ENCODE measurements at places on chromosomes 5 and 9.

DNA sequence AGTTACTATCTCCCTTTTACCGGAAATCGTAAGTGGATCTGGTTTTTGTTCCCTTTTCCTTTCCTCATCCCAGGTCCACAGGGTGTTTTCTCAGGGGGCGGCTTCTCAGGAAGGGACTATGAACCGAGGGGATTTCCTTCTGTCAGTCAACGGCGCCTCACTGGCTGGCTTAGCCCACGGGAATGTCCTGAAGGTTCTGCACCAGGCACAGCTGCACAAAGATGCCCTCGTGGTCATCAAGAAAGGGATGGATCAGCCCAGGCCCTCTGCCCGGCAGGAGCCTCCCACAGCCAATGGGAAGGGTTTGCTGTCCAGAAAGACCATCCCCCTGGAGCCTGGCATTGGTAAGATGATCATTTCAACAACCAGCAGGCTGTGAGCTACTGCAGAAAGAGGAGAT, 75.8 kb downstream of the GOLPH3 start:
- DNase-seq, result no peak

GRCh38 chr9:79583952-79584654, 12.3 kb downstream of the TLE4 start:
- no peak for DNase-seq

DNA sequence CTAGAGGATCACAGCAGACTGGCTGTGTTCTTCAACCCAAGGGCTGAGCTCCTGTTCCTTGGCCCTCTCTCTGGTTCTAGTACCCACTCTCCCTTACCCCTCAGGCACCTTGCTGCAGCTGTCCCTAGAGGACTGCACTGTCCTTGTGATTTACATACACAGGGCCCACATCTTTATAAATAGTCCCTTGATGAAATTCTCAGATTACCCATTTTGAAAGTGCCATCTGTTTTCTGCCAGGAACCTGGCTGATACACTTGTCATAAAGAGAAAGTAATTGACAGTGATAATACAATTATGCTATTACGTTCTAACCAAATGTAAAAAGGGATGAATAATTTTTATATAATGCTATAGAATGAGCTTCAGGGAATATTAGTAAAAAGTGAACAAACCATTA, 16.5 kb upstream of the SPARC start:
- DNase-seq, result no peak

GRCh38 chr9:124035001-124035650, 23.6 kb downstream of the LHX2 start:
- no peak for DNase-seq

DNA sequence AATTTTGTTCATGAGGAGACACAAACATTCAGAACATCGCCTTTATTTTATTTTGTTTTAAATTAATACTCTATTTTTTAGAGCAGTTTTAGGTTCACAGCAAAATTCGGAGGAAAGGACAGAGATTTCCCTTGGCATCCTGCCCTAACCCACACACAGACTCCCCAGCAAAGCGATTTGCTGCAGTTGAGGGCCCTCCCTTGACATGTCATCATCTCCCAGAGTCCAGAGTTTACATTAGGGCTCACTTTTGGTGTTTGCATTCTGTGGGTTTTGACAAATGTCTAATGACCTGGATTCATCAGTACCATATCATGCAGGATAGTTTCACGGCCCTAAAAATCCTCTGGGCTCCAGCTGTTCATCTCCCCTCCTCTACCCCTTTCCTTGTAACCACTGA, 33.6 kb upstream of the COL5A1 start:
- no peak for DNase-seq

DNA sequence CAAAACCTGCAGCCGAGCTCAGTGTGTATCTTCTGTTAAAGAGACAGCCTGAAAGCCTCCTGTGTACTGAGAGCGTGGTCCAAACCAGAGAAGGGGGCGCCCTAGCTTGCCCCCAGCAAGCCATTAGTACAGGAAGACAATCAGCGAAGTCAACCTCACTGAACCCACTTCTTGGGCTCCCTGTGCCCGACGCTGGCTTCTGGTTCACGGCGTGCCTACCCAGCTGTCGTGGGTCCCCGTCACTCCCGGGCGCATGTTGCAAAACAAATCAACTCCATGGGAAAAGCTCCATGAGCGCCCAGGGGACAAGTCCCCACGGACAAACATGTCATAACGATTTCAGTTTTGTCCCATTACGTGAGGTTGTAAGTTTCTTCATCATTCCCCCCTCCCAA, 326.9 kb downstream of the SH3GL2 start:
- DNase-seq, result no peak

DNA sequence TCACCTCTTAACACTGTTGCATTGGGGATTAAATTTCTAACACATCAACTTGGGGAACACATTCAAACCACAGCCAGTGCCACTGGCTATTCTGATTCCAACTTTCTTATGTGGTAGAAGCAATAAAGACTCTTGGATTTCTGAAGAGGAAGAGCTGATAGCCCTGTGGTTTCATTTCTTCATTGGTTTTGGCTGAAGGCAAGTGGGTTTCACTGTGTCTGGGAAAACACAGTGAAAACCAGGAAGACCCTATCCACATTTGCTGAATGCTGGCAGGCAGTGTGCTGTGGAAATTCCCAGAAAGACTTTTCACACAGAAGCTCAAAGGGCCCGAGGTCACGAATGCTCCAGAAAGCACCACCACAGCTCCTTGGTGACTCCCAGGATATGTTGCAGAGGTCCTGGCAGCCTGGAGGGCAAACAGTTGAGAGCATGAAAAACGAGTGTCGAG, 67.1 kb downstream of the DAPK1 start:
- DNase-seq, result no peak

GRCh38 chr9:113519426-113520108, 56.0 kb downstream of the RGS3 start:
- no peak for DNase-seq

- DNase-seq, result no peak
These were observed 129.8 kb downstream of the SLC12A2 start for GRCh38 chr5:128213340-128213739.

DNA sequence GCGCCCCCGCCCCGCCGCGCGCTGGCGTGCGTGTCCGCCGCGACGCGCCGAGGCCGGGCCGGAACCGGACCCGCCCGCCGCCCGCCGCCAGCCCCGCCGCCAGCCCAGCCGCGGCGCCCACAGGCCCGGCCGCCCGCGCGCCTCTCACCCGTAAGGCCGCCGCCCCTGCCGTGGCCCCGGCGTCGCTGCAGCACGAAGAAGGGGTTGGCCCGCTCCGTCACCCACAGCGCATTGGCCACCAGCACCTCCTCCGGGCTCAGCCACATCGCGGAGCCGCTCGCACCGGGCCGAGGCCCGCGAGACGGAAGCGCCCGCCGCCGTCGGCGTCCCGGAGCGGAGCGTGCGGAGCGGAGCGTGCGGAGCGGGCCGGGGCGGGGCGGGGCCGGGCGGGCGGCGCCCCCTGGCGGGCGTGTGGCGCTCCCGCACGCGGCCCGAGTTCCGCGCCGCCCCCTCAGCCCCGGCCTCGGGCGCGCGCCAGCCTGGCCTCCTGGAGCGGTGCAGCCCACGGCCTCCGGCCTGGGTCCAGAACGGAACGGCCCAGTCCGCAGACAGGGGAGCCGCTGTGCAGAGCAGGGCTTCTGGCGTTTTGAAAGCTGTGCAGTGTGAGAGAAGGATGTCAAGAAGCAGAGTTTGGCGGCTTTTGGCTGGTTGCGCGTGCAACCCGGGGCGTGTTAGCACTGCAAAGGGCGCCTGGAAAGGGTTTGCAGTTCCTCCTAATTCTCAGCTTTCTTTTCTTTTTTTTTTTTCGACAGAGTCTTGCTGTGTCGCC, at the start of gene TBC1D9B:
Gene TBC1D9B (minus strand): TSS at position 342 of the 769 bp plus-strand sequence. CDS start 76 bp downstream, at position 266.
- peak; percentile 60 for DNase-seq

- no peak for DNase-seq
These were observed 671 bp downstream of the DUSP1 start for GRCh38 chr5:172770374-172770674.

- no peak for DNase-seq
These were observed 26.3 kb downstream of the STARD4 start for GRCh38 chr5:111486055-111486454.

GRCh38 chr9:99867968-99868367, 38.5 kb upstream of the STX17 start:
- DNase-seq, result no peak

GRCh38 chr5:2295476-2295875, 412.8 kb upstream of the IRX4 start:
- no peak for DNase-seq

DNA sequence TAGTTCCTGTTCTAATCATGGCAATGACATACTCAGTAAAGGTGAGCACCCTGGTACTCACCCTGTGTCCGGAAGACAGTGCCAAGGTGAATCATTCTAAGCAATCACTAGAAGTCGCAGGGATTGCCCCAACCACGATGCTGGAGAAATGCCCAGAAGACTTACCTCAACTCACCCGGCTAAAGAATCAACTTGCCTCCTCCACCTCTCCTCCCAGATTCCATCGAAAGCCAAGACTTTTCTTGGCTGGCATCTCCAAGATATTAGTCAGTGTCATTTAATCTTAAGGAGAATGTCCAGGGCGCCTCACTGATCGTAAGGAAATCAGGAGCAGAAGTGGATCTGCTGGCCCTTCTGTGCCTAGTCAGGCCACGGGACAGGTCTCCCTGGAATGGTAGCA, 204.9 kb downstream of the ERCC6L2 start:
- no peak for DNase-seq

GRCh38 chr9:122206118-122207046, 22.4 kb downstream of the LHX6 start:
- DNase-seq, result no peak

DNA sequence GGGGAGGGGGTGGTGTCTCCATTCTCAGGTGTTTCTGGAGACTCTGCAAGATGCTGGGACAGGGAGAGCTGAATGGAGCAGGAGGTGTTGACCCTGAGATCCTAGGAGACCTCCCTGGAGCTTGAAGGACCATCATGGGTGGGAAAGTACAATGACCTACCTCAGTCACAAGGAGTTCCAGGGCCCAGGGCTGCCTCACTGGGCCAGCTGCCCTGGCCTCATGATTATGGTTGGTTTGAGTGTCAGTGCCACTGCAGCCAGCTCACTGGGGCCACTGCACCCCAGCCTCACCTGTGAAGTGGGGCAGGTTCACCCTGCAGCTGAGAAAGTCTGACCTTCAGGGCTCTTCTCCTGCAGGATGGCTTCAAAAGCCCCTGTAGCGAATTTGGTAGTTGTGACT, 372.5 kb downstream of the IRX2 start:
- DNase-seq, result no peak

GRCh38 chr9:109974143-109974917, 194.3 kb downstream of the PALM2AKAP2 start:
- no peak for DNase-seq

GRCh38 chr5:71693828-71694427, 25.1 kb upstream of the CARTPT start:
- DNase-seq, result no peak

- no peak for DNase-seq
These were observed 1.3 kb downstream of the TNFSF15 start for GRCh38 chr9:114804505-114804904.

GRCh38 chr9:10434412-10434811, 178.4 kb downstream of the PTPRD start:
- no peak for DNase-seq

DNA sequence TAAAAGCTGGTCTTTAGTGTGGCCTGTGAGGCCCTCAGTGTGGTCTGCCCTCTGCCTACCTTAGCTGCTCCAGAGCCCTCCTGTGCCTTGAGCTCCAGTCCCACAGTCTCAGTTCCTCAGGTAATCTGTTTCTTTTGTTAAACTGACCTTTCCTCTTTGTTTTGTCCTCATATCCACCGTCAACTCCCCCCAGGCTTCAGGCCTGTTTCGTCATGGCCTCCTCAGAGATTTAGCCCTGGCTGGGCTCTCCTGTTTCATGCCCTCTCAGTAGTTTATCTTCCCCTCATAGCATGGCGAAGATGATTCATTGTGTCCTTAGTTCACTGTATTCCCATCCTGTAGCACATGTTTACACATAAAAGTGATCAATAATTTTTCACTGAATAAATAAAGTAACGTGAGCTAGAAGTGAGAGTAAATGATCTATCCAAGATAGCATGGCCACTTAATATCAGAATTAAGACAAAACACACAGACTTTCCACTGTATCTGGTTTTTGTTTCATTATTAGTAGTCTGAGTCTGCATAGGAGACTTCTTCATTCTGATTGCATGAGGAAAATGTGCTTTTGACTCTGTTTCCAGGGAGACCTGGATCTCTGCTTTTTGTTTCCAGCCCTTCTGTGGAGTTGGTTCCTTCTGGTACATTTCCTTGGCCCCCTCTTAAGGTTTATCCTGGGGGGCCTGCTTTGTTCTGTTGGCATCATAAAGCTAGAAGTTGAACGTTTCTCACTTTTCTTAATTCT, 70.5 kb downstream of the SNX24 start:
- no peak for DNase-seq

DNA sequence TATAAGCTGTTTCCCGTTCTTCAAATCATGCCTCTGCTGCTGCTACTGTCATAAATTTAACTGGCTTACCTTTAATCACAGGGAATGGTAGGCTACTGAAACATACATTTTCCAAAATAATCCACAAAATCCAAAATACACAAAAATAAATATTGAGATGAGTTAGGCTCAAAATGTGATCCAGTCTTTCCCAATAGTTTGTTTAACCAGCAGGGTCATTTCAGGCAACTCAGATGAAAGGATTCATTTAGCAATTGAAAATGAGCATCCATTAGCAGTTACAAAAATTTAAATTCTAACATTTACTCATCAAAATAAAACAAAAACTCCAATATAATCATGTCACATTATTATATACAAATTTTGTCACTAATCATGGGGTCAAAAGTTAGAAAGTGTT, 1015.6 kb upstream of the DMAC1 start:
- no peak for DNase-seq

GRCh38 chr5:35803191-35803651, 53.5 kb upstream of the IL7R start:
- no peak for DNase-seq
